ENCODE measurements at places on chromosomes 4 and X. TPM values are rescaled to one million over a fixed set of nuclear protein-coding genes. Genes with fewer than 3 reads are reported as not detected.

NUDT11 gene
- polyA plus RNA-seq, result 8.9 TPM

ADRA2C gene
- not detected for polyA plus RNA-seq

FGF2 gene
- not detected for polyA plus RNA-seq

ADH1C gene
- not detected for polyA plus RNA-seq

GPR101 gene
- not detected for polyA plus RNA-seq

BLOC1S4 gene
- 65.8 TPM for polyA plus RNA-seq

C4orf51 gene
- polyA plus RNA-seq, result not detected

RRH gene
- polyA plus RNA-seq, result 0.16 TPM

AFF2 gene
- polyA plus RNA-seq, result not detected

BMX gene
- polyA plus RNA-seq, result not detected

ARSH gene
- polyA plus RNA-seq, result not detected

PNMA6A gene
- polyA plus RNA-seq, result not detected

TXK gene
- 314 TPM for polyA plus RNA-seq

CAMK2D gene
- polyA plus RNA-seq, result 21.4 TPM

IDS gene
- polyA plus RNA-seq, result 230 TPM

HHIP gene
- polyA plus RNA-seq, result not detected

DGKK gene
- polyA plus RNA-seq, result 0.68 TPM

CLDN2 gene
- polyA plus RNA-seq, result not detected

EXOC1L gene
- polyA plus RNA-seq, result 0.59 TPM

FAM9B gene
- polyA plus RNA-seq, result 0.20 TPM

GPR143 gene
- not detected for polyA plus RNA-seq

IBSP gene
- not detected for polyA plus RNA-seq

PCDH7 gene
- not detected for polyA plus RNA-seq

FGF13 gene
- not detected for polyA plus RNA-seq

CXCL10 gene
- polyA plus RNA-seq, result not detected

RXFP1 gene
- not detected for polyA plus RNA-seq

SYNPO2 gene
- 0.08 TPM for polyA plus RNA-seq

SAP30 gene
- 3.5 TPM for polyA plus RNA-seq

EOLA1 gene
- 58.6 TPM for polyA plus RNA-seq

BBS7 gene
- polyA plus RNA-seq, result 6.5 TPM

ETDA gene
- not detected for polyA plus RNA-seq

XG gene
- not detected for polyA plus RNA-seq

CT45A5 gene
- polyA plus RNA-seq, result not detected

TMEM165 gene
- 50.4 TPM for polyA plus RNA-seq

RBM3 gene
- 286 TPM for polyA plus RNA-seq

MAGEC1 gene
- polyA plus RNA-seq, result not detected

MAGEB2 gene
- polyA plus RNA-seq, result not detected

DDIT4L gene
- polyA plus RNA-seq, result not detected

SCD5 gene
- 16.1 TPM for polyA plus RNA-seq

MYL5 gene
- 3.3 TPM for polyA plus RNA-seq

DIAPH2 gene
- polyA plus RNA-seq, result 5.5 TPM

GPM6B gene
- polyA plus RNA-seq, result 1.2 TPM

MAOB gene
- not detected for polyA plus RNA-seq

PROM1 gene
- polyA plus RNA-seq, result 0.11 TPM

MAGEA2 gene
- polyA plus RNA-seq, result not detected

PCYT1B gene
- 0.10 TPM for polyA plus RNA-seq

CXorf65 gene
- polyA plus RNA-seq, result 5.6 TPM

PAGE2B gene
- not detected for polyA plus RNA-seq

TFDP3 gene
- polyA plus RNA-seq, result not detected

All from immature natural killer cell (primary cell).